ENCODE measurements at places on chromosomes 3 and 15.
A peak's percentile ranks its signal among the peaks of the same experiment; 100 is the strongest.

GRCh38 chr3:184591789-184592188 lies 30.2 kb downstream of the EPHB3 start:
- no peak for DNase-seq

GRCh38 chr3:22843854-22844253 lies 359.3 kb upstream of the UBE2E2 start:
- DNase-seq: no peak

- peak; percentile 2 for DNase-seq
Measured at GRCh38 chr15:73518180-73518862, 75.4 kb downstream of the REC114 start.

- DNase-seq: no peak
Measured at GRCh38 chr3:13702286-13702685, 153.4 kb downstream of the FBLN2 start.

GRCh38 chr3:190041333-190042041 lies 79.2 kb downstream of the P3H2 start:
- peak; percentile 38 for DNase-seq

DNA sequence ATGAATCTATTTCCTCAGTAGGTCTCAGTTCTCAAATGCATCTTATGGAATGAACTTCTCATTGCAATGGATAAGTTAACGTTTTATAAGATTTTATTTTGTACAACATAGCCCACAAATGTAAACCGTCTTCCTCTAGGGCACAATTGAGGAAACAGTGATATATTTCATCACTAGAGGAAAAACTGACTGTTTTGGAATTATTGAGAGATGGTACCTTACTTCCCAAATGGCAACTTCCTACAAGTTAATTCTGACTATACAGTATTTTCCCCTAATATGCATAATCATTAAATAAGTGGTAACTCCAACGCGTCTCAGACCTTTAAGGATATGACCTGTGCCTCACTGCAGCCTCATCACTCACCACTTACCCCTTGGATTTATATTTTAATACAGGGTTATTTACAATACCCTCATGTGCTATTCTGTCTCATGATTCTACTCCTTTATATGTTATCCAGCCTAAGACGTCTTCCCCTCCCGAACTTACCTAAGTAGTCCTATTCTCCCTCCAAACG lies 13.3 kb downstream of the GABPB1 start:
- no peak for DNase-seq

DNA sequence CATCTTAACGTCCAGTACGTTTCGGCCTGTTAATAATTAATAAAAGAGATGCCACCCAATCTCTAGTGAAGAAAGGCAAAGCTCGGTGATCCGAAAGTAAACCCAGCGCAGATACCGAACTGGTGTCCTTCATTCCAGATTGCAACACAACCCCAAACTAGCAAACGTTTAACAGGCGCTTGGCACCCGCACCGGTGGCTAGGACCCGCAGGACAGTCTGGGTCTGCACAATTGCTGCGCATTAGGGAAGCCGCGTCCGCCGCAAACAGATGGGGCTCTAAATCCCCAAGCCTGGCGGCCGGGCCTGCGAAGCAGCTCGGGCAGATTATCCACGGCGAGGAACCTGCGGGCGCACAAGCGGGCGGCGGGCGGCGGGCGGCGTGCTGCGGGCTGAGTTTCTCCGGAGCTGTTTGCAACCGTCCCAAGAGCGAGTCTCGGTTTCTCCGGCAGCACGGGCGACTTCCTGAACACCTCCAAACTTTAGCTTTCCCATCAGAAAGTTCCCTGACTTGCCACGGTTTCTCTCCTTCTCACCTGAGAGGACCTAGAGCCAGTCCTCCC lies 112.1 kb upstream of the ICE2 start:
- peak; percentile 48 for DNase-seq

GRCh38 chr3:157104928-157105652 lies 54.9 kb downstream of the CCNL1 start:
- no peak for DNase-seq

DNA sequence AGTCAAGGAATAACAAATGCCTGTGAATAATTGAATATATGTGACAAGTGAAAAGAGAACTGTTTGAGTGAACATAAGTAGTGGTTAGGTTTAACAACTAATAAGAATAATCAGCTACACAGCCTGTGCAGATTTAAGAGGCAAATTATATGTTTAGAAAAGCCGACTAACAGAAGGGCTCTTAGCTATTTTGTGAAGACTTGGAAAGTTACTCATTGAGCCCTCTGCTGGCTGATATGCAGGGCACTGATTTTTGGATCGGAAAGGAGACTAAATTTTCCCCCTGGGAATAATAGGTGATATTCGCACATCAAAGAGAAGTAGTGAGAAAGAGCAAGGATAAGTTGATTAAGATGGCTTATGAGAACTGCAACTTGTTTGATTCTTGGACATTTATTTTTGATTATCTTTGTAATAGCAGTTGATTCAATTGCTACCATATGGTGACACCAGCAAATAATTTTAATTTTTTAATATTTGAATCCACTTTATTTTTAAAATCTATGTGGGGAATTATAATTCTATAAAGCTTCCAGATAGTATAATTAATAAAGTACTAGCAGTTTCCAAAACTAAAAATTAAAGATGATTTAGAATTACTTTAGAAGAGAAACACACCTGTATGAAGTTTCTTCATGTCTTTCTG lies 156.2 kb downstream of the NLGN1 start:
- peak; percentile 28 for DNase-seq

- DNase-seq: peak; percentile 68
Measured at GRCh38 chr3:38354588-38355330, 8.2 kb downstream of the XYLB start.

DNA sequence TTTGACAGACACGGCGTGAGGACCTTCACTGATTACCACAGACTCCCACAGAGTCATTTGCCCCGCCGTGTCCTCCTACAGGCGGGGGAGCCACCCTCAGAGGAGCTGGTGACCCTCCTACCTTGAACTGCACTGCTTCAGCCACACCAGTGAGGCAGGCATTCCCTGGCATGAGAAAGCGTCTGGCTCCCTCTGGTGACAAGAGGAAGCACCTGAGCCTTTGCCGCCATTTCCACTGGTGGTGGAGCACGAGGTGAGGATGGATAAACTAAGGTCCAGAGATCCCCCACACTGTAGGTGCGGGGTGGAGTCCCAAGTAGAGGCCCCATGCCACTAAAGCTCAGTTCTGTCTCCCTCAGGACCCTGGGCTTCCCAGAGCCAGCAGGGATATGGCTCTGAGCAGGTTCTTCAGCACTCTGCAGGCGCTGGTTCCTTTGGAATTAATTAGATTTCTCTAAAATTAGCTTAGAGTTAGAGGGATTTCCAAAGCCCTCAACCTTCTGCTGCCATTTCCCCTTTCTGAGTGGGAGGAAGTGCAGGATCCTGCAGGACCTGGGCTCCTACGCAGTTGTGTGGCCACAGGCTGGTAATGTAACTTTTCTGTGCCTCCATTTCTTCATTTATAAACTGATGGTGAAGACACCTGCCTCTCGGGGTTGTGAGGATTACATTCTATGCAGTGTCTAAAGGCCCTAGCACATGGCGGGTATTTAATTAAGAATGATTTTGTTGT lies 224.0 kb downstream of the SLCO3A1 start:
- DNase-seq: peak; percentile 61

- no peak for DNase-seq
Measured at GRCh38 chr3:164620423-164620822, 457.9 kb downstream of the SI start.

GRCh38 chr3:38473229-38473628 lies 19.5 kb downstream of the ACVR2B start:
- DNase-seq: peak; percentile 14

- peak; percentile 42 for DNase-seq
Measured at GRCh38 chr3:4492208-4493013, 737 bp upstream of the ITPR1 start.

DNA sequence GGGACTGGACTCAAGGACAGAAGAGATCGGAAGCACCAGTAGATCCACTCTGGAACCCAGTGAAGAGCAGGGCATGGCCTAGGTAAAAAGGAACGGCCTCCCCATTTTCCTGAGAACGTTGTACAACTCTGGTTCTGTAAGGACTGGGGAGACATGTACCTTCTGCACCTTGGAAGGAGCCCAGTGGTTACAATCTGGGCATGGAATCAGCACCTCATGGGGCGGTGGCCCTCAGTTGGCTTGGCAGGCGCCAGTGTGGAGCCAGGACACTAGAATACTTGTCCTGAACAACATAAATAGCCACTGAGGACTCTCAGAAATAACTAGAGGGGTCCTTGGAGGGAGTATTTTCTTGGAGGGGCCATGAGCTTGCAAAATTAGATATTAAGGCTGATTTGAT lies 25.6 kb downstream of the EAF1 start:
- no peak for DNase-seq

DNA sequence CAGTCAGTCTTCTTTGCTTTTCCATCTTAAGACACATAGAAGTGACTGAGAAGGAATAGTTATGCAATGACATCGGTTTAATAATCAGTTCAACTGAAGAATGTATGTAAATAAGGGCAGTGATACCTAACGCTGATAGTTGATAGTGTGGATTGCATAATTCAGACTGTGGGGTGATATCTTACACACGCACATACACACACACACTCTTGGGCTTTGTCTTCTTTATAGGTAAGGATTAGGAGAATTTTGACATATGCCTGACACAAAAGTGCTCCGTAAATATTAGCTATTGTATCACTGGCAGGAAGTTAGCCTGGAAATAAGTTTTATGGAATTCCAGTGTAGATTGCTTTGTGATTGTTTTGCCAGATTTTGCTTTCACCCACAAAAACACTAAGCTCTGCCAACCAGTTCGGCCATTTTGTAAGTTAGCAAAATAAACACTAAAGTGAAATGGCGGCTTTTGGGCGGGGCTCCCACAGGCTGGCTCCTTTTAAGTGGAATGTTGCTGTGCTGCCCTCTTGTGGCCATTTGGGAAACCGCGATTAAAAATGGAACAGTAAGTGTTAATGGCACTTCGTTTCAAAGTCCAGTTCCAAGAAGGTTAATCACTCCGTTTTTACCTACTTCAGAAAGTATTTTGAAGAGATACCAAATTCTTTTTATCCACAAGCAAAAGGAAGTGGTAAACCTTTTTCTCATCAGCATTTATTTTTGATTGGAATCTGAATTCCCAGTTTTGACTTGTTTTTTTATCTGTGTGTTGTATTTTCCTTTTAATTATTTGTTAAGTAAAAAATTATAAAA lies 17.7 kb downstream of the CHD2 start:
- DNase-seq: peak; percentile 92

GRCh38 chr3:69319652-69320051 lies 66.2 kb downstream of the FRMD4B start:
- no peak for DNase-seq

DNA sequence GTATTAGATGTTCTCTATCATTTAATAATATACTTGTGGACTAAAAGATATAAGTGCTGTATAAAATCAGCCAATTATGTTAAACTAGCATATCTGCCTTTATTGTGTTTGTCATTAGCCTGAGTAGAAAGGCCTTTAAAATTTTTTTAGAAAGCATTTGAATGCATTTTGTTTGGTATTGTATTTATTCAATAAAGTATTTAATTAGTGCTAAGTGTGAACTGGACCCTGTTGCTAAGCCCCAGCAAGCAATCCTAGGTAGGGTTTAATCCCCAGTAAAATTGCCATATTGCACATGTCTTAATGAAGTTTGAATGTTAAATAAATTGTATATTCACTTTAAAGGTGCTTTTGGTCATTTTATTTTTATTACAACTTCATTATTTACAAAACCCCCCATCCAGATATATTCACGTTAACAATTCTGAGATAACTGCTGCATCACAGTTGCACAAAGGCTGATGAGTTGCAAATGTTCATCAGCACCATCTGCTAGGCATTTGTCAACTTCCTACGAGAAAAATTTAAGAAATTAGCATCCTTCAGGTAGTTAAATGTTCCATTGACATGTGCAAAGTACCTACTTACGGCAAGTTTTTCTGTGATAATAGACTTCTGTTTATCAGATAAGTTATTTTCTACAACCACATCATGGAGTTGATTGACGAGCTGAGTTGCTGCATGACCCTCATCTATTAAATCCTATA lies 6.3 kb downstream of the EIF4A2 start:
- no peak for DNase-seq

DNA sequence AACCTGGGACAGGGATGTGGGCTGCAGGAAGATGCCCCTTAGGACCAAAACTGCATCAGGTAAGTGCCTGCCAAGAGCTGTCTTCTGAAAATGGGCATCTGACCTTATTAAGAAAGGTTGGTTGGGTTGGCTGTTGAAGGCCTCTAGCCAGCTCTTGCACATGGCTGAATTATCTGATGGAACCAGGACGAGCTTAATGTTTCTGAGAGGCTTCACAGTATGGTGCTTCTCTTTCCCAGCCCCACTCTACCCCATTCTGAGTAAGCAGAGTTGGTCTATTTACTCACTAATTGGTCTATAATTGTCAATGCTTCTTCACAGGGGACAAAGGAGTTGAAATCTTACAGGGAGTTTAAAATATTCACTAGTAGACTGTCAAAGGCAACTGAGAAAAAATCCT lies 48.4 kb downstream of the DTWD1 start:
- no peak for DNase-seq

DNA sequence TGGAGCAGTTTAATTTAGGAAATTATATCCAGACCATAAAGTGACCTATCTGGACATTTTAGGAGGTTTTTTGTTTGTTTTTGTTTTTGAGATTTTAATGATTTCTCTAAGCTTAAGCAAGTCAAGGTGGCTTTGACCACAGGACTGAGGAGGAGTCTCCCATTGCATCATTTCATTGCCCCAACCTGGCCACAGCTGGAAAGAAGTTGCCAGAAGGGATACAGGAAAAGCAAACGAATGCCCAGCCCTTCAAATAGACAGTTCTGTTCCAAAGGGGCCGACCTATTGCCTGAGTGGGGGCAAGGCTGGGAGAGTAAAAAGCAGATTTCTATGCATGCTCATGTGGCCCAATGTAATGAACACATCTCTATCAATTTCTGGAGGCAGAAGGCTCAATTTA lies 12.0 kb upstream of the ONECUT1 start:
- DNase-seq: no peak

GRCh38 chr3:142641504-142641903 lies 45.3 kb downstream of the PLS1 start:
- DNase-seq: no peak

GRCh38 chr3:56855856-56856512 lies 54.2 kb upstream of the ARHGEF3 start:
- DNase-seq: peak; percentile 49

DNA sequence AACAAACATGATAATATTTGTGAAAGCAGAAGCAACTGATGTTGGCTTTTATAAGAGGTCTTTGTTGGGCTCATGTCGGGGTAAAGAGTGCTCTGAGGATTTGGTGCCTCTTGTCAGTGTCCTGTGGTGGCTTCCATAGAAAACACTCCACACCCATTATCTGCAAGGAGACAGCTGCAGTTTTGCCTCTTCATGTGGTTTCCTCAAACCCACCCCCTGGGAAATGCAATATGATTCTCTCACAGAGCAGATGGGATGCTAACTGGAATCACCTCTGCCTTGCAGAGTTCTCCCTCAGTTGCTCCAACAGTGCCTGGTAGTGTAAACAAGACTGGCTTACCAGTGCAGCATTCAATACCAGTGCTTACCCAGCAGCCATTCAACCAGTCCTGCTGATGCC lies 771.4 kb upstream of the CFAP20DC start:
- no peak for DNase-seq
